ENCODE measurements at places on chromosomes 5 and 9.

DNA sequence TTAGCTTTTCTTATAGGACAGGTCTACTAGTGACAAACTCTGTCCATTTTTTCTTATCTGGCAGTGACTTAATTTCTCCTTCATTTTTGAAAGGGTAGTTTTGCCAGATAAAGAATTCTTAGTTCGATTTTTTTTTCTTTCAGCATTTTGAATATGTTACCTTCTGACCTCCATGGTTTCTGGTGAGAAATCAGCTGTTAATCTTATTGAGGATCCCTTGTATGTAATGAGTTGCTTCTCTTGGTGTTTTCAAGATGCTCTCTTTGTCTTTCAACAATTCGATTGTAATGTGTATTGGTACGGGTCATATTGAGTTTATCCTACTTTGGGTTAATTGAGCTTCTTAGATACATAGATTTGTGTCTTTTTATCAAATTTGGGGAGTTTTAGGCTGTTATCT, 12.5 kb downstream of the PAIP2 start:
- no peak for DNase-seq

DNA sequence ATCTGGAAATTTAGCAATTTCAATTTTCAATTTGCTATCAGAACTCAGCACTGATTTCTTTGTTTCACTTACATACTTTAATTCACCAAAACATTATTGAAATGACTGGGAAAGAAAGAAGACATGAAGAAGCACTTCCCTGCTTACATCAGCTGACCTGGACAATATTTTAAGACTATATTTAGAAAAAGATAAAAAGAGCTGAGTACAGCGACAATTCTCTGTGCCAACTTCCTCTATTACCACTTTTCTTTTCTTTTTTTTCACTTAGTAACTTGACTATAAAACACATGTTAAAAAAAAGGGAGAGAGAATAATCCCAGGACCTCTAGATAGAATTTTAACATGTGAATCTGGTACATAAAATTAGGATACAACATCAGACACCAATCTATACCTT, 35.6 kb downstream of the MEF2C start:
- DNase-seq, result no peak

DNA sequence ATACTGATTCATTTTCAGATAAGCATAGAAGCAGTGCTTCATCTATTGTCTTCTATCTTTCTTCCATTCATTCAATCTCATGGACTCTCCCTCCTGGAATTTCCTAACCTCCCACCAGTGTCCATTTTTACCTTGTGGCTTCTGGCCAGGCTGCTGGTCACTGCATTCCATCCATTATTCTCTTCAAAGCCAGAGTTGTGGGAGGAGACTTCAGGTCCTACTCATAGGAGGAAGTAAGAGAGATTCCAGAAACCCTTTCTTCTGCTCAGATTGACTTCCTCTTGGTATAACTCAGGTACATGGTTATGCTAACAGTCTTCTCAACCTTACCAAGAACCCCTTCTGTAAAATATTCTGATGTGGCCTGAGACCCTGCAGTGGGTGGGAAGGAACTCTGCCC, 153.3 kb upstream of the SLC12A2 start:
- DNase-seq, result no peak

DNA sequence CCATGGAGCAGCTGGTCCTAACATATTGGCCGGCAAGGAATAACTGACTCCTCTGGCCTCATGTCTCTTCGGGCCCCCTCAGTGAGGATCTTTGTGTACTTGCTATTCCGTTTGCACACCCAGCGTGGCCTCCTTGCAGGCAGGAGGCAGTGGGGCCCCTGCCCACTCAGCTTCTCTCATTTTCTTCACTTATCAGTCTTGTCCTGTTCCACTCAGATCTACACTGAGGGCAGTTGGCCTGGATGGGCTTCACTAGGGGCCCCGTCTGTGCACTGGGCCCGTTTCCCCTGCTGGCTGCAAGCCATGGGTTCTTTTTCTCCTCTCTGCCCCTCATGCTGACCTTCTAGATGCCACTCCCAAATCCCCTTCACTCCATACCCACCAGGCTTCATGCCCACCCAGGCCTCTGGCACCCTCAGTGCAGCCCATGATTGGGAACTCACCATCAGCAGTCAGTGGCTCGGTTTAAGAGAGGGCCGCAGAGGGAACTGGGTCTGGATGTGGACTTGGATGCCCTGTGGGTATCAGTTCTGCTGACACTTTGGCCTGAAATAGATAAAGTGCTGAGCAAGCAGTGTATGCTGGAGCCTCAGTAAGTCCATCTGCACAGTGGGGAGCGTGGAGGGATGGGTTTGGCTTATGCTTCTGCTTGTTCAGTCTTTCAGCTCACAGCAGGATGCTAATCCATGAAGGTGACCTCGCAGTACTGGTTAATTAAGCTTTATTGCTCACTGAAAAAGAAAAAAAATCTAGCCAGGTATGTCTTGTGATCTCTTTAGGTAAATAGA, 57.9 kb downstream of the ERBIN start:
- no peak for DNase-seq

DNA sequence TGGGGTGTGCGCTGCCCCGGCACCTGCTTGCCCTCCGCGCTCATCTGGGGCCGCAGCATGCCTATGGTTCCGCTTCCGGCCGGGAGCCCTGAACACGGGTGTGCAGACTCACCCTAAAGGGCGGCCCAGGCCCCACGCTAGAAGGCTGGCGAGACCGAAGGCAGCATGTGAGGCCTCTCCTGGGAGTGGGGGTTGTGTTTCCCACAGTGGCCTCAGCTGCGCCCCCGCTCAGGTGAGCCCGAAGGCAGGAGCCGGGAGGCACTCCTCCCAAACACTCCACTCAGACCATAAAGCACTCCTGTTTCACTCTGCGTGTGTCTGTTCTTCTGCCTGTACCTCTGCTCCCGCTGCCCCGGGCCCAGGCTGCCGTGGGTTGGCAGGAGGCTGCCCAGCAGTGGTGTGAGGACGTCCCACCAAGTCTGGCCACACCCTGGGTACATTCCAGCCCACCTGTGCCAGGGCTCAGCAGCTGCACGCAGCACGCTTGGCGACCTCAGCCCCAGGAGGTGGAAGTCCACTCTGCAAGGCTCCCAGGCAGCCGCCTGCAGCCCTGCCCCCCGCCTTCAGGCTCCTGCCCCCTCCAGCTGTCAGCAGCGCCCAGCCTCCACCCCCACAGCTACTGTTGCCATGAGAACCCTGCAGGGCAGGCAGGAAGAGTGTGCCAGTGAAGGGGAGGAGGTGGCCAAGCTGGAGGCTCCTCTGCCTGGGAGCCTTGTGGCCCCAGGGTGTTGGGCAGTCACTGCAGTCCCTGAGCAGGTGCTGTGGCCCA, 1.2 kb upstream of the AJM1 start:
- DNase-seq, result no peak

DNA sequence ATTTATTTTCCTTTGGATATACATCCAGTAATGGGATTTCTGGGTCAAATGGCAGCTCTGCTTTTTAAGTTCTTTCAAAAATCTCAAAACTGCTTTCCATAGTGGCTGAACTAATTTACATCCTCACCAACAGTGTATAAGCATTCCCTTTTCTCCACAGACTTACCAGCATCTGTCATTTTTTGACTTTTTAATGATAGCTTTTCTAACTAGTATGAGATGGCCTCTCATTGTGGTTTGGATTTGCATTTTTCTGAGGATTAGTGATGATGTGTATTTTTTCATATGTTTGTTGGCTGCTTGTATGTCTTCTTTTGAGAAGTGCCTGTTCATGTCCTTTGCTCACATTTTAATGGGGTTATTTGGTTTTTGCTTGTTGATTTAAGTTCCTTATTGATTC, 90.0 kb upstream of the HMHB1 start:
- no peak for DNase-seq

GRCh38 chr9:2390028-2390427, 231.6 kb upstream of the VLDLR start:
- no peak for DNase-seq

GRCh38 chr9:9973062-9973461, 639.7 kb downstream of the PTPRD start:
- no peak for DNase-seq

GRCh38 chr5:177330991-177331842, 19.5 kb upstream of the MXD3 start:
- no peak for DNase-seq

DNA sequence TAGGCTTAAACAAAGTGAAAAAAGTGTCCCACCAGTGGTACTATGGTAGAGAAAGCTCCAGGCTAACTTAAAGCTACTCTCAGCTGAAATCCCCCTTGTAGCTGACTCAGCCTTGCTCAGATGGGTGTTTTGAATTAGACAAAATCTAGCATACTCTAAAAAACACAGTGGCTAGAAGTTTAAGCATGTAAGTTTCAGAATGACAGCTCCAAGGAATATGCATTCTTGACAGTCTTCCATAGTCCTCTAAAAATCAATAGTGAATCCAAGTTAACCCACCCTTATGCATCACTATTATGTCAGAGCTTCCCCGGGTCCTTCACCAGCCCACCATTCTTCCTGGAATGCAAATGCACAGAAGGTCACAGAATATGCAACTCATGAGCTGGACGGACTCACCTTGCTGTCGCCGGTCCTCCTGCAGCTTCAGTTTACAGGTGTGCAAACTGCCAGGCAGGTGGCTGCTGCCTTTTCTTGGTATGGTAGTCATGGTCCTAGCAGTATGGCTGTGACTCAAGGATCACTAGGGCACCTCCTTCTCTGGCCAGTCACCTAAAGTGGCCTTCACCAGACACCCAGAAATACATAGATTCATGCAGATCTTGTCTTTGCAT, 668 bp downstream of the RANBP3L start:
- no peak for DNase-seq

DNA sequence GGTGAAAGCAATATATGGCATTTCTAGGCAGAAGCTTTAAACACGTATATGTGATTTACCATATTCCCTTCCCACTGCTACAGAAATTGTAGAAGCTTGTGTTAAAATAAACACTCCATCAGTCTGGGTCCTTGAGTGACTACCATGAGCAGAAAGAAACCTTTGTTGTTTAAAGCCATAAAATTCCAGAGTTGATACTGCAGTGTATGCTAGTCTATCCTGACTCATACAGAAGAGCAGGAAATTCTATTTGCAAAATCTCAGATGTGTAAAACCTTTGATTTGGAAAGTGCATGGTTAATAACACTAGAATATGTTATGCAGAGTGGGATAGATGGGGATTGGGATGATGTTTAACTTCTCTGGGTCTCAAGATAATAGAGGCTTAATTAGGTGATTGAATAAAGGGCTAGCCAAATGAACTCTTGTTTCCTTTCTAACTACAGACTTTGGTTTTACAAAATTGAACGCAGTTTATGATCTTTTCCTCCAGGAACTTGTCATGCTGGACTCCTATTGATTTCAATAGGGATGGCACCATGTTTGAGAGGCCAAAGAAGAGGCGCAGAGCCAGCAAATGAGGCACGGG, 282.7 kb upstream of the VLDLR start:
- no peak for DNase-seq

- no peak for DNase-seq
Observed at GRCh38 chr5:146069780-146070099, 35.6 kb downstream of the PLAC8L1 start.

DNA sequence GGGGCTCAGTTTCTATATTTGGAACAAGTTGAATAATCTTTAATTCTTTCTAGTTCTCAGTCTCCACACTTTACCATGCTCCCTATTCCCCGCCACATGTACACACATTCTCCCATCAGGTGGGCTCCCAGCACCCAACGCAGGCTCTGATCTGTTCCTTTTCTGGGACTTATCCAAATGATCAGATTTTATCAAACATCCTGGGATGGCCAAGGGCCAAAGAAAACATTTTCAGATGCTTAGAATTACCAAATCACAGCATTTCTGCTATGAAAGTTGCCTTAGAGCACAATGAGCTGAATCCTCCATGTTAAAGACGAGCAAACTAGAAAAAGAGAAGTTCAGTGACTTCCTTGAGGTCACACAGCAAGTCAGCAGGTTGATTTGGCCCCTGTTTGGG, 153.4 kb downstream of the SEC61B start:
- DNase-seq, result no peak

GRCh38 chr5:64575561-64575960, 69.7 kb downstream of the RGS7BP start:
- no peak for DNase-seq

- no peak for DNase-seq
Observed at GRCh38 chr9:85729882-85730281, 11.9 kb downstream of the AGTPBP1 start.

DNA sequence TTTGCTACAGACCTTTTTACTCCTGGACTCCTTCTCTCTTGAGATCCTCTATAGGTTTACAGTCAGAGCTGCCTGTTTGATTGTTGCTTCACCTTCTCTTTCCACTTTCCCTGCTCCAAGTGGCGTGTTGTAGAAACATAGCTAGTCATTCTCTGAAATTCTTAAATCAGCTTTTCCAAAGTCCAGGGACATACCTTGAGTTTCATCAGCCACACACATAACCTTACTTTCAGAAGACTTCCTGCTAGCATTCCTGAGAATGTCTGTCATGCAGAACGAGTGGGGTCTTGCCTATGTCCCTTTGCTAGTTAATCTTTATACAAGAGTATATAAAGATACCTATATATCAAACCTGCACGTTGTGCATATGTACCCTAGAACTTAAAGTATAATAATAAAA, 230.3 kb upstream of the ZNF462 start:
- no peak for DNase-seq

GRCh38 chr9:122197882-122198281, 30.9 kb downstream of the LHX6 start:
- no peak for DNase-seq

- no peak for DNase-seq
Observed at GRCh38 chr9:7561527-7562080, 238.0 kb downstream of the DMAC1 start.

DNA sequence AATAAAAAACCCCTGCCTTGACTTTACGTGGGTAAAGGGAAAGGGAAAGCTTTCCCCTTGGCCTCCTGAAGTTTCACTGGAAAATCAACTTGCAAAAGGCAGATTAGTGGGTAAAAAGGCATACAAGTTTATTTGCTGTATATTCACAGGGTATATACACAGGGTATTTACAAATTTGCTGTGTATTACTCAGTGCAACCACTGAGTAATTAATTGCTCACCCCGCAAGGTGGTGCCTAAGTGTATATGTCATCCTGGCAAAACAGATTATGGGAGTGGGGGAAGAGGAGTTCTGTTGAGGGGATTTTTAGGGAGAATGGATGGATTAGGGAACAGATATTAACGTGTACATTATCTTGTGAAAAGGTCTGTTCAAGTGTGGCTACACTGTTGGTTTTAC, 7.1 kb upstream of the RARS1 start:
- no peak for DNase-seq

DNA sequence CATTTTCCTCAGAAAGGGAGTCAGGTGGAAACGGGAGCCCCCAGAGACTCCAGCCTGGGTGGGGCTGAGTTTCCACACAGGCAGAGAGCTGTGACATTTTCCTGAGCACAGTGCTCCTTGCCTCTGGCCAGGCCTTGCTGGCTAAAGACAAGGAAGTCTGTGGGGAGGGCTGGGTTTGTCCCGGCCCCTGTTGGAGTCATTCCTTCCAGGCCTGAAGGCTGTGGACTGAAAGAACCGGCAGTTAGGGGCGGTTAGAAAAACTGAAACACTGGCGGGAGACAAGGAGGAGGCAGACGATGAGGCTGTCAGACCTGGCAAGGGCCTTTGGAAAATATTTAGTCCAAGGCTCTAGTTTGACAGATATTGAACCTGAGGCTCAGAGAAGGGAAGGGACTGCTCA, 29.9 kb downstream of the COL15A1 start:
- DNase-seq, result no peak

Data from stimulated activated CD8-positive, alpha-beta memory T cell treated with anti-CD3 and anti-CD28 coated beads, Interleukin-2, amount 100 ng/mL, for 1 hour (primary cell).